Activated CD4-positive, alpha-beta T cell treated with anti-CD3 and anti-CD28 coated beads for 48 hours (primary cell): ENCODE measurements at places on chromosomes 13 and 19.

GRCh38 chr13:50664951-50665350, 178.5 kb downstream of the DLEU7 start:
- DNase-seq, result no peak

DNA sequence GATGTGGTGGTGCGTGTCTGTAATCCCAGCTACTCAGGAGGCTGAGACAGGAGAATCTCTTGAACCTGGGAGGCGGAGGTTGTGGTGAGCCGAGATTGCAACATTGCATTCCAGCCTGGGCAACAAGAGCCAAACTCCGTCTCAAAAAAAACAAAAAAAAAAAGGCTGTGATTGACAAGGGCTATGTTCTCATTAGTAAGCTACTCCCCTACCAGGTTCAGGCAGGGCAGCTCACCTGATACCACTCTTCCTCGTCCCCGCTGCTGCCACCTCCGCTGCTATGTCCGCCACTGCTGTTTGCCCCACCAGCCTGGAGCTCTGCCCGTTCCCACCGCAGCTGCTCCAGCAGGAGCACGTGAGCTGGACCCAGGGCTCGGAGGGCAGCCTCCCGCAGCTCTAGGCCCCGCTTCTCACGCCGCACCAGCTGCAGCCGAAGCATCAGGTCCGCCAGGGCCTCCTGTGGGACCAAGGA, 9.4 kb downstream of the USHBP1 start:
- DNase-seq, result no peak

DNA sequence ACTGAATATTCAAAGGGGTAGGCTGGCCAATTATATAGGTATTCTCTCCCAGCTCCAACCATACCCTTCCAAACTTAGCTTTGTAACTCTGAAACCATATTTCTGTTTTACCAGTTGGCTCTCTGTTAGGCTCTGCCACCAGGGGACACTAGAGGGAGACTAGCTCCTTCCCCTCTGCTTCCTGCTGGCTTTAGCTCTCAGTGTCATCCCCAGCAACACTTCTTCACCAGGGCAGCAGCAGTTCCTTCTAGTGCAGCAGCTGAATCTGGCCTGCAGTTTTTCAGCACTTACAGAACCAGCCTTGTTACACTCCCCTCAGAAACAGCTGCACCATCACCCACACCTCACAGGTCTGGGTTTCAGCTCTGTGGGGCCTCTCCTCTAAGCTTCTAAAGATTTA, 51.0 kb upstream of the DOCK9 start:
- DNase-seq, result peak; percentile 71

DNA sequence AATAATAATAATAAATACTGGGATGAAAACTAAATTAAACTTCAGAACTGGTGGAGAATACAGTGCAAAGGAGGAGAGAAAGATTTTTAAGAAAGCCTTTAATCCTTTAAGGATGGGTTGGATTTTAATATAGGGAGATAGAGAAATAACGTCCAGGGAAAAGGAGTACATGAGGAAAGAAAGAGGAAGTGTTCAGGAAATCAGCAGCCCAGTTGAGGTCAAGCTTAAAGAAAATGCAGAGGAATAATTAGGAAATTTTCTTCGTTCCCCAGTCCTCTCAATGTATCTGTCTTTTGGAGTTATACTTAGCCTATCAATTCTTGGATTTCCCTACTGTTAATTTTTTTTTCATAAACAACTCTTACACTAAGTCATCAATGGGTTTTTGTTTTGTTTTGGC, 47.7 kb downstream of the INTS6 start:
- DNase-seq, result no peak
